Chondrocyte (in vitro differentiated cells): ENCODE measurements at places on chromosomes 3 and 15. TPM values are rescaled to one million over a fixed set of nuclear protein-coding genes. Genes with fewer than 3 reads are reported as not detected.

DNA sequence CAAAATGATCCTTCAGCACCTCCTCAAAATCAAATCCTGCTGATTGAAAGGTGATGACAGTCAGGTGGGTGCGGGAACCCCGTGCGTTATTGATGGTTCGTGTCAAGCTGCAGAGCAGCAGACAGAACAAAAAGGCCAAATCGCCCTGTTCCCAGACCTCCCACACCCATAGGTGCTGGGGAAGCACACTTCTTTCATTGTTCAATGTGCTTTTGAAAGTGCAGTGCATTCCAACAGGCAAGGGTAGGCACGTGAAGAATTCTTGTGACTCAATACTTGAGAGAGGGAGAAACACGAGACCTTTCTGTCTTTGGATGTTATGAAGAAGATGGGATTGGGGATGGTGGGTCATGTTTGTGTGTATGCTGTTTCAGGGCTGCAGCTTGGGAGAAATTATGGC lies 514.0 kb downstream of the MCTP2 start:
- no peaks in the 10 kb centered on the region for H3K36me3 ChIP-seq
- peaks cover 7% of the 10 kb centered on the region for H3K4me1 ChIP-seq
- no peak overlapping the region for H3K27ac ChIP-seq
- H3K27me3 ChIP-seq = no peaks in the 10 kb centered on the region
- DNase-seq = no peak
- H3K4me3 ChIP-seq = no peak overlapping the region

Gene ATP13A5
- total RNA-seq = not detected in 3 replicates

Gene GOLGA8T
- total RNA-seq = 0.20 TPM in 1 of 3 replicates, not detected in the others

Gene CBLB
- total RNA-seq = 25.0 to 28.0 TPM (median 26.9 TPM) in 3 replicates

DNA sequence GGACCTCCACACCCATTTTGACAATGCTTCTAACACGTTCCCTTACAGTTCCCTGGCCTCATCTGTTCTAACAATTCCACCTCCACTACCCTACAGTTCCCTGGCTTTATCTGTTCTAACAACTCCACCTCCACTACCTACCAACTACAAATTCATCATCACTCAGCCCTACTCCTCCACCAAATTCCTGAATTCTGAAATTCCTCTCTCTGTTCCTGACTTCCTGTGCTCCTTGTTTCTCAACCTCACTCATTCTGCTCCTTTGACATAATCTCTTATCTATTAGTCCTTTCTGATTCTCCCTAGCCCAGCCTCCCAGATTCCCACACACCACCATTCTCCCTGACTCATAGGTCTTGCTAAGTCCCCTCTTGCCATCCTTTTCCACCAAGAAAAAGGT lies 22.5 kb downstream of the UPK1B start:
- no peak for DNase-seq
- H3K4me1 ChIP-seq = peaks cover 9% of the 10 kb centered on the region
- no peak overlapping the region for H3K4me3 ChIP-seq
- no peaks in the 10 kb centered on the region for H3K27me3 ChIP-seq
- H3K27ac ChIP-seq = no peak overlapping the region

- DNase-seq = no peak
- no peak overlapping the region for H3K27ac ChIP-seq
- H3K27me3 ChIP-seq = peaks cover 5% of the 10 kb centered on the region
Measured at GRCh38 chr3:40782111-40782721, 257.5 kb downstream of the ZNF621 start.

- peak overlapping the region; percentile 19 for H3K4me3 ChIP-seq
- H3K36me3 ChIP-seq = no peaks in the 10 kb centered on the region
- no peaks in the 10 kb centered on the region for H3K27me3 ChIP-seq
- H3K27ac ChIP-seq = peak overlapping the region; percentile 73
- peaks cover 11% of the 10 kb centered on the region for H3K4me1 ChIP-seq
Measured at GRCh38 chr3:39284457-39284881, 4.6 kb upstream of the CX3CR1 start.

- peak overlapping the region; percentile 46 for H3K27ac ChIP-seq
- no peak for DNase-seq
- H3K4me1 ChIP-seq = peaks cover 69% of the 10 kb centered on the region
- no peaks in the 10 kb centered on the region for H3K27me3 ChIP-seq
- H3K4me3 ChIP-seq = no peak overlapping the region
- H3K36me3 ChIP-seq = no peaks in the 10 kb centered on the region
Measured at GRCh38 chr15:57696146-57696545, 10.4 kb upstream of the POLR2M start.

DNA sequence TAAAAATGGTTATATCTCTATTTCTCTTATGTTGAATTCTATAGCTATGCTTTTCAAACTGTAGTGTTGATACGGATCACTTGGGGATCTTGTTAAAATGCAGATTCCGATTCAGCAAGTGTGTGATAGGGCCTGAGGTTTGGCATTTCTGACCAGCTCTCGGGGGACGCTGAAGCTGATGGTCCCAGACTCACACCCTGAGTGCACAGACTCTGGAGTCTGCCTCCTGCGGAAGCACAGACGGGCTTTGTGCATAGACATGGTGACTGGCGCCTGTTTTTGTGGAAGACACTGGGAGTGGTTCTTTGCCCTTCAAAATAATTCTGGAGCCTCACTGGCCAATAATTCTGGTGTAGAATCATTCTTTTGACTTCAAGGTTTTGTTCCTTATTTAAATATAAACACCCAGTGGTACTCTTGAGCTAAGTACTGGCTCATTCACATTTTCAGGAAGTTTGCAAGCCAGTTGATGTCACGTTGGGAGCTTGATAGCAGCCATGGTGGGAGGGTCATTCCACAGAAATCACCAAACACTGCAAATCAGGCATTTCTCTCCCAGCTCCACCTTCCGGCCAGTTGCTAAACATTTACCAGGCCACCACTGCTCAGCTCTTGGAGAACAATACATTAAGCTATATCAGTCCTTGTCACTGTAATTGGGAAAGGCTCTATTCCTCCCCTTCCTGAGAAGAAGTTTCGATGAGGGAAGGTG lies 19.2 kb downstream of the CLDN11 start:
- no peak overlapping the region for H3K4me3 ChIP-seq
- H3K36me3 ChIP-seq = peaks cover 8% of the 10 kb centered on the region
- H3K4me1 ChIP-seq = no peaks in the 10 kb centered on the region

DNA sequence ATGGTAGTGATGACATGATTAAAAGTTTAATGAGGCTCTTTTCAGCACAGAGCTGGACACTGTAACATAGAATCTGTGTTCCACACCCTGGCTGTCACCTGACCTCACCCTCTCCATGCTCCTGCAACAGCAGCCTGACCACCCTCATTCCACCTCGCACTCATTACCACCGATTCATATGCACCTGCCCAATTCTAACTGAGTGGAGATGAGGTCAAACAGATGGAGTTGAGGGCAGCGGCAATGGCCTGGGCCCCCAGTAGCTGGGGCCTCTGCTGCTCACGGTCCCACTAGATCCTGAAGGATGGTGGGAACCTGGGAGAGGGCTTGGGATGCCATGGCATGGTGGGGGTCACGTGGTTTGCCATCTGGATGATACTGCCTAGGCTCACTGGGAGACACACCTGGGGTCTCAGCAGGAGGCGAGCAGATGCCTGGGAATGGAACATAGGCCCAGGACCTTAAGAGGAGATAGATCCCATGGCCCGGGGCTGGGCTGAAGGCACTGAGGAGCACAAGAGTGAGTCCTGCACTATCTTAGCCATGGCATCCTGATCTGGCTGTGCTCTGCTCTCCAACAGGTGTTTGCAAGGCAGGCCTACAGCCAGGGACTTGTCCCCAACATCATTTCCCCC lies 1.3 kb downstream of the SCN5A start:
- H3K27me3 ChIP-seq = peaks cover 19% of the 10 kb centered on the region
- no peaks in the 10 kb centered on the region for H3K36me3 ChIP-seq
- H3K4me1 ChIP-seq = peaks cover 5% of the 10 kb centered on the region
- no peak overlapping the region for H3K27ac ChIP-seq
- no peak for DNase-seq
- peak overlapping the region; percentile 57 for H3K4me3 ChIP-seq

DNA sequence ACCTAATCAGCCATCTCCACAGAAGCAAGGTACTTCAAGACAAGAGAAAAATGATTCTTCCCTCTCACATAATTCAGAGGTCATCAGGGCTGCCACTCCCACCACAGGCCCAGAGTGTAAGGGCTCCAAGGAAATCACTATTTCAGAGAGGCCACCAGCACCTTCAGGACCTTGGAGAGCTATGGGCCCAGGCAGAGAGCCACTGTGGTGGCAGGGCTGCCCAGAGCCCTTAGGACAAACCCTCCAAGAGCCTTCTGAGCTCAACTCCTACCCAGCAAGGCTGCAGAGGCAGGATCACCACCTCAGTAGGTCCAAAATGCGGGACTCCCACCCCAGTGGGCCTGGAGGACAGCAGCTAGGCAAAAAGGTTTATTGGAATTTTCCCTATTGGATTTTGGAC lies 17.9 kb upstream of the FAN1 start:
- H3K27ac ChIP-seq = no peak overlapping the region
- no peaks in the 10 kb centered on the region for H3K27me3 ChIP-seq
- H3K4me3 ChIP-seq = no peak overlapping the region
- H3K36me3 ChIP-seq = no peaks in the 10 kb centered on the region
- no peak for DNase-seq
- no peaks in the 10 kb centered on the region for H3K4me1 ChIP-seq

GRCh38 chr3:64627471-64628321 lies 60.1 kb downstream of the ADAMTS9 start:
- no peaks in the 10 kb centered on the region for H3K27me3 ChIP-seq
- H3K4me1 ChIP-seq = no peaks in the 10 kb centered on the region
- DNase-seq = no peak
- H3K4me3 ChIP-seq = no peak overlapping the region
- H3K36me3 ChIP-seq = peaks cover 8% of the 10 kb centered on the region
